ENCODE measurements at places on chromosomes 2 and 18.

- DNase-seq = no peak
Observed at GRCh38 chr2:61604433-61604832, 66.3 kb upstream of the XPO1 start.

DNA sequence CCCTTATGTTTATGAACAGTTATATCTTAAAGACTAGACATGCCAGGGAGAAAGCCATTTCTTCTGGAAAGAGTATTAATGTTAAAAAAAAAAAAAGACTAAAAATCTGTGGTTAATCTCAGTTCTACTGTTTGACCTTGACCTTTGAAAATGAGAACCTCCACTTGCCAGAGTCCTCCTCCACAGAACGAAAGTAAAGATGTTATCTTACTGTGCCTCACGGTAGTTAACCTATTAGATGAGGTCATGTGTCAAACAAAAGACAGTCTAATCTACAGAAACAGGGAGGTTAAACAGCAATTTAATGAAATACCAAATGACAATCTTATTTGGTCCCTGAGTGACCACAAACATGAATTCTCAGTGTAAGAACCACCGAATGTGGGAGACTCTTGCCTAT lies 51.2 kb downstream of the SLC14A2 start:
- DNase-seq = no peak

GRCh38 chr2:183172220-183172887 lies 48.1 kb downstream of the NUP35 start:
- no peak for DNase-seq

DNA sequence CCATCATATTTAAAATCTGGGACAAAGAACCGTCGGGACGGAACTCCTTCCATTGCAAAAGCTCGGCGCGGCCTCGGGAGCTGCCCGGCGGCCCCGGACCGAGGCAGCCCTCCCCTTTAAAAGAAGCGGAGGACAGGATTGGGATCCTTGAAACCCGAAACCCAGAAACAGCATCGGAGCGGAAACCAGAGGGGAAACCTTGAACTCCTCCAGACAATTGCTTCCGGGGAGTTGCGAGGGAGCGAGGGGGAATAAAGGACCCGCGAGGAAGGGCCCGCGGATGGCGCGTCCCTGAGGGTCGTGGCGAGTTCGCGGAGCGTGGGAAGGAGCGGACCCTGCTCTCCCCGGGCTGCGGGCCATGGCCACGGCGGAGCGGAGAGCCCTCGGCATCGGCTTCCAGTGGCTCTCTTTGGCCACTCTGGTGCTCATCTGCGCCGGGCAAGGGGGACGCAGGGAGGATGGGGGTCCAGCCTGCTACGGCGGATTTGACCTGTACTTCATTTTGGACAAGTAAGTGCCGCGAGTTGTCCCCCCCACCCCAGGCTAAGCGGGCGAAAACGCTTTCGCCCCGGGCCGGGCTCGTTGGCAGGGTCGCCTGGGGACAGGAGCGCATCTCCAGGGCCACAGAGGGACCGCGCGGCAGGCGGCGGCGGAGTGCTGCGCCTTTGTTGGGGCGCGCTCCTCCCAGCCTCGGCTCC lies at the start of gene ANTXR1:
TSS of gene ANTXR1 (plus strand) at position 38 of the 698 bp plus-strand sequence. CDS start at position 359, 321 bp downstream.
- DNase-seq = no peak

DNA sequence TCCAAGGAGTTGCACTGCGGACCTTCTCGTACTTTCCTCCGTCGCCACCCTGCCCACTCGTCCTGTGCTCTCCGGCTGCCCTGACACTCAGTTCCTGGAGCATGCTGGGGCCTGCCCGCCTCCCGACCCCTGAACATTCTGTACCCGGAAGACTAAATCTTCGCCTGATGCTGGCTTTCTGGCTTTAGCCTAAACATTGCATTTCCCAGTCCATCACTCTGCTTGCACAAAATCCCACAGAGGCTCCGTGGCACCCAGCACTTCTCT lies 550 bp upstream of the SFXN5 start:
- peak; percentile 42 for DNase-seq

DNA sequence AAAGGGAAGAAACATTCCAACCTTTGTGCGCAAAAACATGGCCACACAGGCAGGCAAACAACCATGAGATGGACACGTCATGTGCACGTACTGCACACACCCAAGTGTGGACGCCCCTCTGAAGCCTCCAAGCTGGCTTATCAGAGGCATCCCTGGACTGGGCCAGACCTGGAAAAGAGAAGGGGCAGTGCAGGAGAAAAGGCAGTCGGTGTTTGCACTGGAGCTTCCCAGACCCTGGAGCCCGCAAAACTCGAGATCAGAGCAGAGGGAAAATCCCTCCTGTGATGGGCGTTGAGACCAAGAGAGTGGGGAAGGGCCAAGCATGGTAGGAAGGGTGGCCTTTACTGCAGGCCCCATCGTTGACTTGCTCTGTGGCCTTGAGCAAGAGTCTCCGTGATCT lies 269.5 kb downstream of the CYRIA start:
- DNase-seq = no peak

DNA sequence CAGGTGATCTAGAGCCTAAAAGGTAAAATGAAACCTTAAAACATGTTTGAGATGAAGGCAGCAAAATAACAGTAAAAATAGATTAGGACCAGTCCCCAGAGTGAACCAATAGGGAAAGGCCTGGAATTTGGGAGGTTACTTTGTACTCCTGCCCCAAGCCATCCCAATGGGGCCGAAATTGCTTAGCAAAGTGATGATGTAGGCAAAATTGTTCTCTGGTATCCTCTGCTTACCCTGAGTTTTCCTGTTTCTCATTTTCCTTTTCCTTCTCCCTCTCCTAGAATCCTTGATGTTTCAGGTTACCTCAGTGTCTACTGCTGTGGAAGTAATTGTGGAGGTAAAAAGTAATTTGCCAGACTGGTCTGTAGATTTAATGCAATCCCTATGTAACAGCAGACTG lies 92.9 kb downstream of the TRABD2A start:
- no peak for DNase-seq

GRCh38 chr2:68819556-68819955 lies 51.6 kb downstream of the BMP10 start:
- DNase-seq = no peak

GRCh38 chr2:77161009-77161408 lies 361.2 kb downstream of the LRRTM4 start:
- DNase-seq = no peak

DNA sequence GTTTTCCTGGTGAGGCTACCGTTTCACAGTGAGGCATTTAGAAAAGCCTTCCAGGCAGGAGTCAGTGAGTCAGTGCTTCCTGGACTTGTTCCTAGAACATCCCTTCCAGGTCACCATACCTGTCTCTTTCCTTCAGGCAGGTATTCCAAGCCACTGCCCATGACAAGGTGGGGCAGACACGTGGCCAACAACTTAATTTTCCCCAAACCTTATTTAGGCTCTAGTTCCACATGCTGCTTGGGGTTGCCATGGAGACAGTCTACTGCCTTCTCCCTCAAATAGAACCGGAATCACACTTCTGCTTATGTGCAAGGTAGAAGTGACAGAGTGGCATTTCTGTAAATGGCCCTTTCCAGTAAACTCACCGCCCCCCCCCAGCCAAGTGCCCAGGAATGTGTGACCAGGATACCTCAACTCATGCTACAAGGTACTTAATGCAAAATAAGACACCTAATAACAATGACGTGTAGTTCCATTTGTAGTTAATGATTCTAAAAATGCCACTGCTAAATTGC lies 258.3 kb downstream of the PRKCE start:
- peak; percentile 49 for DNase-seq

- no peak for DNase-seq
Observed at GRCh38 chr2:68745006-68745405, 10.4 kb downstream of the ARHGAP25 start.

GRCh38 chr2:168920504-168921157 lies 19.5 kb downstream of the G6PC2 start:
- DNase-seq = peak; percentile 49

DNA sequence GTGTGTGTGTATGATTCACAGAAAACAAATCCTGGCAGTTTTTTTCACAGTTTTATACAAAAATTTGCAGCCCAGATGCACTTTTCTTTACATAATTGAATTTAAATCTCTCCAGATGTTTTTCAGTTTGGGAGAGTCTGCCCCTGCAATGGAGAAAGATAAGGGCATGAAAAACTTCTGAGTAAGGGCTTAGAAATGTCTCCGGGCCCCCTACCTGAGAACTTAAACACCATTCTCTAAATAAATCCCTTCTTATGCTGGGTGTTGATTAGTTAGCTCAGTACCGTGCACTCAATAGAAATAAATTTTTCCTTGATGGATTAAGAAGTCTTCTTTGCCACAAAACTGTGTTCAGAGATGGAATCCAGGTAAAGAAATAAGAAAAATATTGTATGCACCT lies 64.5 kb downstream of the DPP4 start:
- DNase-seq = no peak

DNA sequence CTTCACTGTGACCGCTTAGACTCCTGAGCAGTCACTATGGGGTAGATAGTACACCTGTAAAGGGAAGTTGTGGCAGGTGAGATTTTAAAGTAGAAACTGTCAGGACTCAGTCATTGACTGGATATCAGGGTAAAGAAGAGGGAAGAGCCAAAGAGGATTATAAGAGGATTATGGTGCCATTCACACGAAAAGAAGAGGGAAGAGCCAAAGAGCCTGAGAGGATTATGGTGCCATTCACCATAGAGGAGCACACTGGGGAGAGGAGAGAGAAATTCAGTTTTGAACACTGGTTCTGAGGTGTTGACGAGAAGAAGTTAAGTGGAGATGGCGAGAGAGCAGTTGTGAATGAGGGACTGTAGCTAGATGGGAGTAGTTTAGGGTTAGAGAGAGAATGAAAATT lies 16.9 kb upstream of the KCNJ13 start:
- no peak for DNase-seq

DNA sequence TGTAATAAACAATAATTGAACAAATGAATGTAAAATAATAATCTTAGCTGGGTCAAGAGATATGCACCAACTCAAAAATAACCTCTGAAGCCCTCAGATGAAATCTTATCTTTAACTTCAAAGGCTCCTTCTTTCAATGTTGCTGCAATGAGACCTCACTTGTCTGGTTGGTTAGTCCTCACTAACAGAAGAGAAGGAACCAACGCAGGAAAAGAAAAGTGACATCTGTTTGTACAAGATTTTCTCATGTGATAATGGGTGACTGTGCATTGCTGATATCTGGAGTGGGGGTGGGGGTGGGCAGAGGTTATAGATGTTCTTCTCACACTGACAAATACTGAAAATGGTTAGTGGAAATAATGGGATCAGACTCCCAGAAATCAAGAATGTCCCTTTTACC lies 2.6 kb downstream of the SCN7A start:
- DNase-seq = no peak

- no peak for DNase-seq
Observed at GRCh38 chr2:18548621-18549020, 11.8 kb downstream of the RDH14 start.

- no peak for DNase-seq
Observed at GRCh38 chr2:45172760-45173392, 163.6 kb upstream of the SIX2 start.

GRCh38 chr2:186220409-186220808 lies 265.7 kb upstream of the ZC3H15 start:
- DNase-seq = no peak

GRCh38 chr2:24115057-24115456 lies 8.1 kb downstream of the PFN4 start:
- no peak for DNase-seq

- DNase-seq = no peak
Observed at GRCh38 chr2:20378891-20379519, 28.4 kb upstream of the PUM2 start.

DNA sequence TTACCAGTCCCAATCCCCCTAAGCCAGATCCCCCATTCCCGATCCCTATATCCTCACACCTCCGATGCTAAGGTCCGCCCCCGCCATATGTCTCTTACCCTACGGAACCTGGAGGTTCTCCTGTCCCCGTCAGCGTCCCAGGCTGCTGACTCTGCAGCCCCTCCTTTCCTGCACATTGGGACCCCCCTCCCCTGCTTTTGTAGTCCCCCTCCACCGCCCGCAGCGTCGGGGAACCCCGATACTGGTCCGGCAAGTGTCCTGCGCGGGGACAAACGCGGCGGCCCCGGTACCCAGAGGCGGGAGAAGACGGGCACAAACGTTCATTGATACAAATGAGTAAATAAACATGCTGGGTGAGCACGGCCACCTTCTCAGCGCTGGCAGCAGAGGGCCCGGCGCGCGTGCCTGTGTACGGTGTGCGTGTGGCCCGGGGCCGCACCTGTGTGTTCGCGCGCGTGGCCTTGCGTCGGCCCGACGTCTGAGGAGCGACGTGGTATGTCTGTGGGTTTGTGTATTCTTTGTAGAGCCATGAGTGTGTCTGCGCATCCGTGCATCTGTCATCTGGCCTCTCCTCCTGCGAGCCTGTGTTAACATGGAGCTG lies 2.0 kb upstream of the CYP26B1 start:
- DNase-seq = no peak

GRCh38 chr18:78416853-78417252 lies 562.8 kb upstream of the SALL3 start:
- no peak for DNase-seq

GRCh38 chr2:181105562-181105961 lies 125.2 kb downstream of the UBE2E3 start:
- DNase-seq = no peak

GRCh38 chr18:54269893-54270844 lies 852 bp downstream of the POLI start:
- peak; percentile 56 for DNase-seq

Measured in OCI-LY7 (cell line).